ENCODE measurements at places on chromosomes 3 and 15.

DNA sequence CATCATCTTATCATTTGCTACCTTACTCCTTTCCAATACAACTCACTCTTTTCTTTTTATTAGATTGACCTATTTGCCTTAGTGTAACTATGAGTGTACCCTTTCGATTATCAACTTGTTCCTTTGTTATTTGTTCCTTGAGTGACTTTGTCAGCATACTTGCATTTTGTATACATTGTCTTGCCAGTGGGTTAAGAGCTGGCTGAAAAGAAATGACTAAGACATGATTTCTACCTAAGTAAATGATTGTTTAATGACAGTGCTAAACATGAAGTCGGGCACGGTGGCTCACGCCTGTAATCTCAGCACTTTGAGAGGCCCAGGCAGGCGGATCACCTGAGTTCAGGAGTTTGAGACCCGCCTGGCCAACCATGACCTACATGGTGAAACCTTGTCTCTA, 1042.3 kb downstream of the TBL1XR1 start:
- no peak overlapping the region for H3K4me3 ChIP-seq
- no peaks in the 10 kb centered on the region for H3K27me3 ChIP-seq
- DNase-seq, result no peak
- no peaks in the 10 kb centered on the region for H3K36me3 ChIP-seq

GRCh38 chr3:160633361-160634083, 43.4 kb upstream of the ARL14 start:
- no peak for DNase-seq
- no peak overlapping the region for H3K27ac ChIP-seq
- H3K4me3 ChIP-seq, result no peak overlapping the region
- H3K4me1 ChIP-seq, result no peaks in the 10 kb centered on the region
- H3K36me3 ChIP-seq, result no peaks in the 10 kb centered on the region

DNA sequence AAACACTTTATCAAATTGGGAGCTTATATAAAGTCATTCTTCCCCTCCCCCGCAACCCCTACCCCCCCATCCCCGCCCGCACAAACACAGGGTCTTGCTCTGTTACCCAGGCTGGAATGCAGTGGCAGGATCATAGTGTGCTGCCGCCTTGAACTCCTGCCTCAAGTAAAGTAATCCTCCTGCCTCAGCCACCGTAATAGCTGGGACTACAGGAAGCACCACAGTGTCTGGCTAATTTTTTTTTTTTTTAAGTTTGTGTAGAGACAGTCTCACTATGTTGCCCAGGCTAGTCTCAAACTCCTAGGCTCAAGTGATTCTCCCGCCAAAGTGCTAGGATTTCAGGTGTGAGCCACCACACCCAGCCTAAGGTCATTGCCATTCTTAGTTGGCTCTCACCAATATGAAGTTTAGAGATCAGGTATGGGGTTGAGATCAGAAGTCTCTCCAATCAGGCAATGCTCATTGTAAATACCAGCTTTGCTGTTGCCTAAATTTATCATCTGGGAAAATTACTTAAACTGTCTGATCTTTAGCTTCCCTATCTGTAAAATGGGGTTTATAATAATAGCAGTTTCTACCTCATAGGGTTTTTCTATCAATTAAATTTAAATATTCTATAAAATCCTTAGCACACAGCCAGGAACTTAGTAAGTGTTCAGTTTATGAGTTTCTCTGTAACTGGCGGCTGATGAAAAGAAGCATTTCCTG, 60.3 kb downstream of the TGFBR2 start:
- H3K4me3 ChIP-seq, result no peak overlapping the region
- peaks cover 34% of the 10 kb centered on the region for H3K36me3 ChIP-seq
- DNase-seq, result no peak
- H3K27me3 ChIP-seq, result no peaks in the 10 kb centered on the region

- no peak overlapping the region for H3K4me3 ChIP-seq
- peaks cover 3% of the 10 kb centered on the region for H3K36me3 ChIP-seq
- DNase-seq, result no peak
Measured at GRCh38 chr3:37096975-37097374, 77.4 kb downstream of the LRRFIP2 start.

DNA sequence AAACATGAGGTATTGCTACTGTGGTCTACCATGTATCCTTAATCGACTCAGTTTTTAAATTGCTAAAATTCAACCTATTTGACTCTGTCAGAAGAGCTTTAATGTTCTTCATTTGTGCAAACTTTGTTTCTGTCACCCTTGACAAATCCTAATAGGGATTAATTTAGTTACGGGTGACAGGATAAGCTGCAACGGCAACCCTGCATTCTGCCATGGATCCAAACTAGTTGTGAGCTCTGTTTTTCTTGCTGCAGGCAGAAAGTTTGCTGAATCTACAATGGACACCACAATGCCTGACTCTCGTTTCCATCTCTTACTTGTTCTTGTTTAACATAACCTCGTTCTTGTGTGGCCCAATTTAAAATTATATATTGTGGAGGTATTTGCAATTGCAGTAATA, 352.3 kb downstream of the ROBO2 start:
- no peaks in the 10 kb centered on the region for H3K36me3 ChIP-seq
- no peak overlapping the region for H3K4me3 ChIP-seq
- H3K27ac ChIP-seq, result no peak overlapping the region
- H3K27me3 ChIP-seq, result no peaks in the 10 kb centered on the region
- no peaks in the 10 kb centered on the region for H3K4me1 ChIP-seq

GRCh38 chr15:40006646-40007045, 32.3 kb downstream of the SRP14 start:
- H3K27ac ChIP-seq, result no peak overlapping the region
- no peak overlapping the region for H3K4me3 ChIP-seq
- peaks cover 32% of the 10 kb centered on the region for H3K36me3 ChIP-seq
- no peaks in the 10 kb centered on the region for H3K27me3 ChIP-seq
- DNase-seq, result no peak

- H3K36me3 ChIP-seq, result no peaks in the 10 kb centered on the region
- H3K4me1 ChIP-seq, result no peaks in the 10 kb centered on the region
- no peak for DNase-seq
- no peak overlapping the region for H3K27ac ChIP-seq
- H3K4me3 ChIP-seq, result no peak overlapping the region
- H3K27me3 ChIP-seq, result no peaks in the 10 kb centered on the region
Measured at GRCh38 chr15:85810075-85810474, 15.3 kb upstream of the KLHL25 start.

GRCh38 chr3:38360345-38360744, 13.8 kb downstream of the XYLB start:
- no peaks in the 10 kb centered on the region for H3K36me3 ChIP-seq
- H3K27ac ChIP-seq, result no peak overlapping the region
- no peak for DNase-seq
- H3K27me3 ChIP-seq, result no peaks in the 10 kb centered on the region
- H3K4me3 ChIP-seq, result no peak overlapping the region

DNA sequence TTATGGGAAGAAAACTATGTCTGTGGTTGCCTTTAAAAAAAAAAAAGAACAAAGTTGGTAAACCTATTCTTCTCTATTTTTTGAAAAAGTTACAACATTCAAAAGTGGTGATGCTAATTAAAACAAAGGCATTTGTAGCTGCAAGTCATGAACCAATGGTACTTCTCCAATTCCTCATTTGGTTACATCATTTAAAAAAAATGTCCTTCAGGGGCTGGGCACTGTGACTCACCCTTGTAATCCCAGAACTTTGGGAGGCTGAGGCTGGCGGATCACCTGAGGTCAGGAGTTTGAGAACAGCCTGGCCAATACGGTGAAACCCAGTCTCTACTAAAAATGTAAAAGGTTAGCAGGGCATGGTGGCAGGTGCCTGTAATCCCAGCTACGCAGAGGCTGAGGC, 574.6 kb downstream of the VGLL3 start:
- H3K4me1 ChIP-seq, result no peaks in the 10 kb centered on the region
- no peak overlapping the region for H3K27ac ChIP-seq
- H3K36me3 ChIP-seq, result no peaks in the 10 kb centered on the region
- no peak for DNase-seq
- no peaks in the 10 kb centered on the region for H3K27me3 ChIP-seq

Measured in thymus (tissue), 14 donors.